ENCODE measurements at places on chromosomes 5 and 9.

- DNase-seq = no peak
These were observed 8.4 kb upstream of the SETD9 start for GRCh38 chr5:56900858-56901578.

GRCh38 chr5:2817031-2817603, 65.6 kb upstream of the IRX2 start:
- no peak for DNase-seq

DNA sequence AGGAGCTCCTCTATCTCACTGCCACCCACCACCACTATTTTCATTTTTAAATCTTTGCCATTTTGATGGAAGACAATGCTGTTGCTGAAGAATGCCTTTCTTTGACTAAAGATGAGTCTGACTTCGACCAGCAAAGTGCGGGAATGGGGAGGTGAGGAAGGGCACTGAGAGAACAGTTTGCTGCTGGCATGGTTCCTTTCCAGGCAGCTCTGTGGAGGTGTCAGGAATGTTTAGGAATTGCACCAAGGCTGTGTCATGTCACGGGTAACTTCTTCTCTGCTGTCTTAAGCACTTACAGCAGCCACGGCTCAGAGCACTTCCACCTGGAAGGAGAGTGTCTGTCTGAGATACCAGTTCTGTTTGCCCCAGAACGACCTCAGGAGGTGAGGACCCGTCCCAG, 41.4 kb upstream of the SHB start:
- DNase-seq = no peak

GRCh38 chr5:132807163-132807838, 5.8 kb upstream of the SOWAHA start:
- DNase-seq = no peak

GRCh38 chr9:18122171-18122570, 351.8 kb upstream of the ADAMTSL1 start:
- no peak for DNase-seq

DNA sequence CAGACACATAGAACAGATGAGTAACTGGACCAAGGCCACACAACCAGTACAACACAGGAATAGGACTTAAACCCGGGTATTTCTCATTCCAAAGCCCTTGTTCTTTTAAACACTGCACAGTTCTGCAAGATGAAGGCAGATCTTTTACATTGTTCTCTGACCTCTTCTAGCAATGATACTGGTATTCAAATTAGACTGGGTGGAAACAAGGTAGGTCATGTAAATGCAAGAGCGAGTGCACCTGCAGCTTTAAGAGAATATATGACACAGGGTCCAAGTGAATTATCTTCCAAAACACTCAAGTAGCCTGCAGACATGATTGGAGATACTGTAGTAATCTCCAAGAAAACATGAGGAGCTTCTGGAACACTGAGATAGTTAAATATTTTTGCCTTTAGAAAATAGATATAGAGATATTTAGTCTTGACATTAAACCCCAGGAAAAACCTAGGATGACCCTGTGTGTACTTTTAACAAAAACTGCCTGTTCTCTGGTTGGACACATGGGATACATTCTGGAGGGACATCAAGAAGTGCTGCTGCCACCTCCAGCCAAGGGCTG, 130.6 kb upstream of the EPB41L4A start:
- no peak for DNase-seq

- no peak for DNase-seq
These were observed 462.4 kb downstream of the PRR16 start for GRCh38 chr5:120926471-120926870.

- DNase-seq = no peak
These were observed 103.6 kb downstream of the GABBR2 start for GRCh38 chr9:98605116-98605515.

DNA sequence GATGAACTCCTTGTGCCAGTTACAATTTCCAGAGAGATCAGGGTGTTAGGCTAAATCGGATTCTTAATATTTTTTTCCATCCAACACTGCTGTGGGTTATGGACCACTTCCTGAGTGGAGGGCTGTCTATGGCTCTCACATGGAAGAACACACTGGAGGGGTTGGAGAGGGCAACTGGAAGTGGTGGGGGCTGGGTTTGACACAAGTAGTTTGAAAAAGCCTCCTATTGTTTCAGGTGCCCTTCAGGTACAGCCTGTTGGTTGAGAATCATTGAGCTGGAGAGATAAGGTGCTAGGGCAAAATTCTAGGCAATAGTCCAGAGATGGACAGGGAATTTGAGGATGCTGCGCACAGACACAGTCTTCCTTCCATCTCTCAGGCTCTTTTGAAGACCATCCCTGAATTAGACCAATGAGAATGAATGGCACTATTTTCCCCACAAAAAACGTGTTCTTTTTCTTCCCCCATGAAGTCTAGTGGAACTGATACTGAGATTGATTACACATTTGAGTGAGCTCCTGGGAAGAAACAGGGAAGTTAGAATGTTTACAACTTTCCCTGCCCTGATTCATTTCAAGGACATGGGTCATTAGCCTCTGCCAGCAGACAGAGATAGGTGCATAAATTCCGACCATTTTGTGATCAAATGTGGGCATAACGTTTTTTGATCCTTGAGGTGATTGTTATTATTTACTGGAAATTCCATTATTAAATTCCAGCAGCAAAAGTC, 87.7 kb downstream of the ACER2 start:
- no peak for DNase-seq

DNA sequence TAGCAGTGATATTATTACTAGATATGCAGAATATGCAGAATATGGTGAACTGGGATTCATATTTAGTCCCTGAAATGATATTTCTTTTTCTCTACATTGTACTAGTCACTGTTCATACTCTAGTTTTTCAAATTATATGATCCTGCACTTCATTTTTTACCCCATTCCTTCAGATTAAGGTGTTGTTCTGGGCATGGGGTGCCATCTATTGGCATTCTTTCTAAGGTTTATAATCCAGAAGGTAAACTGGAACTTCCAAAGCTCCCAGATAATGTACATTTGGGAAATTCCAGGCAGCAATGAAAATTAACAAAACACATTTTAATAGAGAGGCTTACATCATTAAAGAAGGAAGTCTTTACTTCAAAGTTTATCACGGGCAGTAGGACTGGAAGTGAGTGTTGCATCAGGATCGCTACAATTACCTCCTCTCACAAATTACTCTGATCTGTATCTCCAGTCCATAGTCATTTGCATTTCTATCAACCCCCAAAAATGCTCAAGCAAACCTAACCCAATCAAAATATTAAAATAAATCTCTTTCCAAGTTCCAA, 12.5 kb downstream of the RFX3 start:
- no peak for DNase-seq

- no peak for DNase-seq
These were observed 56.9 kb upstream of the SLC1A1 start for GRCh38 chr9:4433379-4433778.

DNA sequence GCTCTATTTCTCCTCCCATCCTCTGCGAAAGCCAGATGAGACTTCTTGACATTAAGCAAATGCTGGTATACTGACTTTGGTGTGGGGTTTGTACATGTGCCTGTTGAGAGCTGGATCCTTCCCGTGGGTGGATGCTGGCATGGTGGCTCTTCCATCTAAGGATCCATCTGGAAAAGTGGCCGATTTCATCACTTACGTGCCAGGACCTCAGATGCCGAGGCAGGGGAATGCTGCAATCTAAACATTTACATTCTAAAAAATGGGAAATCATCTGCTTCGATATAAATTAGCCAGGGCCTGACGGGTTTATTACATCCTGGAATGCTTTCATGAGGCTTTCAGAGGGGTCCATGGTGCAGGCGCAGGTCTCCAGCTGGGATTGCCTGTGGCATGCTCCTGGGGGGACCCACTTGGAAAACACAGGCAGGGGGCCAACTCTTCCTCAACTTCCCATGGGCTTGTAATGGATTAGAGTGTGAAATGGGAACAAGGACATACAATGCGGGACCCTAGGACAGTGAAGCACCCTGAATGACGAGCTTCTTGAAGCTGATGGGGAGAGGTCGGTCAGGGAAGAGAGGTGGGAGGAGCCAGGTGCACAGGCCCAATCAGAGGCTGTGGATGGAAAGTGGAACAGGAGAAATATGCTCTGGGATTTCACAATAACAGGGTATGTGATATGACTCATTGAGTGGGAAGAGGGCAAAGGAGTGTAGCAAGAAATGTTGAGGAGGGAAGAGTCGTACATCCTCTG, 105.5 kb upstream of the PITX1 start:
- no peak for DNase-seq

GRCh38 chr5:34740389-34740806, 84.3 kb downstream of the RAI14 start:
- no peak for DNase-seq

DNA sequence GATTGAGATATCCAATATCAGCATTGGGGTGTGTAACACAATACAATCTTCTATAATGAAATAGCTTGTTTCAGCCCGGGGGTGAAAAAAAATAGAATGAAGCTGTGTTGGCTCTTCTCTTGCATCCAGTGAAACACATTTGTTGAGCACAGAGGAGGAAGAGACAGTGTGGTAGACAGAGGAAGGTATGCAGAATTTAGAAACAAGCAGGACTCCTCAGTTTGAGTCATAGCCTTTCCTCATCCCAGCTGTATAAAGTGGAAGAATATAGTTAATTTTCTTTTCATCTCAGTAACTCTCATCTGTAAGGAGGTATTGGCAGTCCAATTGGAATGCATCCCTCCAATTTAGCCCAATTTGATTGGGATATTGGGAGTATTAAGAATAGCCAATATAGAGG, 302.2 kb upstream of the VLDLR start:
- DNase-seq = no peak

GRCh38 chr9:122020398-122020797, 72.7 kb downstream of the TTLL11 start:
- no peak for DNase-seq

DNA sequence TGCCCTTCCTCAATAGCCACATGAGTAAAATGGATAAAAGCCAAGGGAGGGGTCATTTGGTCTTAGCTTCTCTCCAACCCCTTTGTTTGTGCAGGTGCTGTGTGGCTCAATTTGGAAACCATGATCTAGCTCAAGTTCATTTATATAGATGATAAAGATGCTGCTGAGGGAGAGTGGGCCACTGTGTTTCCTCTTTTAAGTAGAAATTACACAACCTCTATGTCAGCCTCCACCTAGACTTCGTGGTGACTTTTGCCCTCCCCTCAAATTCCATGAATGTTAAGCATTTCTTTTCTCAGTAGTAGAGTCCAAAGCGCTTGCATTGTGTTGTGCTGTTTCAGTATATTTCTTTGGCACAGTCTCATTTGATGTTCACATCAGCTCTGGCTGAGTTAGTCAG, 241.4 kb downstream of the ARHGAP26 start:
- no peak for DNase-seq

DNA sequence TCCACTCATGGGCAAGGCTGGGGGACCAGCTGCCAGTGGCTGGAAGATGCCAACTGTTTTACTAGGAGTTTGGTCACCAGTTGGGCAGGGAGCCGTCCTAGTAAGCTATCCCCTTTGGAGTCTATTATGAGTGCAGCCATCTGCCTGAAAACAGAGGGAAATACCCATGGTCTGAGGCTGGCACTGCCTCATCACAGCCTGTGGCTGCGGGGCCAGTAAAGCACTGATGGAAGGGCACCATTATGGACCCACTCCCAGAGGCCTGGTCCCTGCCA, 187.2 kb upstream of the PANK3 start:
- no peak for DNase-seq

DNA sequence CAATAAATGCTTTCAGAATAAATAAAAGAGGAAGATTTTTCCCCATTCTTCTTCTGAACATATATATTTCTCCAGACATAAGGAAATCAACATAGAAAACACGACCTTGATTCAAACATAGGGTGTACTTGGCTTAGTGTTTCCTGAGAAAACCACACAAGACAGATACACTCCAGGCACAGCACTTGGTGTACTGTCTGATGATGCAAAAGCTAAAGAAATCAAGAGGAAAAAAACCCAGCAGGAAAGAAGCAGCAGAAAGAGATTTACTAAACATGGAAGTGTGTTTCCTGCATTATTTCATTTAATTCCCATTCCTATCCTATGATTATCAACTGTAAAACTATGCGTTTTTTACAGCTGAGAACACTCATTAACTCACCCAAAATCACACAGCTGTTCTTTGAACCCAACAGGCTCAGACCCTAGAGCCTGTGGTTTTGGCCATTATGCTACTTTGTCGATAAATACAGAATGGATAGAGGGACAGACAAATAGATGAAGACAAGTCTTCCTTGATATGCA, 46.1 kb downstream of the NIPAL4 start:
- no peak for DNase-seq

GRCh38 chr5:54514291-54514690, 3.3 kb upstream of the SNX18 start:
- no peak for DNase-seq

- no peak for DNase-seq
These were observed 173.3 kb upstream of the POC5 start for GRCh38 chr5:75890546-75890945.

GRCh38 chr5:163964671-163965070, 459.3 kb downstream of the MAT2B start:
- DNase-seq = no peak

DNA sequence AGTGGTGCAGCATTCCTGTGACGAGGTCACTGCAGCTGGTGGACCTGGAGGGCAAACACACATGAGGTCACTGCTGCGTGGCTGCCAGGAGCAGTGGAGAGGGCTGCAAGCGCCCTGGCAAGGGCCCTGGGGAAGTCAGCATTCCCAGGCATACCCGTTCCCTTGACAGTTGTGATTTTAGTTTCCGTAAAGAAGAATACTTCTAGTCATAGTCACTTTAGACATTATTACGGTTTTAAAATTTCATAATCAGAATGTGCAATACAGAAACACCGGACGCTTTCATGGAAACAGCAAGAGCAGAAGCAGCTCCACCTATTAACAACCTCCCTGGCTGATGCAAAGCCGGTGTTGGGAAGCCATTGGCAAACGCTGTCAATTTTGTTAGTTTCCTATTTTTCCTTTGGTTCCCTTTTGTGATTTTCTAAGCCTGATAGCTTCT, 129.8 kb downstream of the GADD45G start:
- no peak for DNase-seq

DNA sequence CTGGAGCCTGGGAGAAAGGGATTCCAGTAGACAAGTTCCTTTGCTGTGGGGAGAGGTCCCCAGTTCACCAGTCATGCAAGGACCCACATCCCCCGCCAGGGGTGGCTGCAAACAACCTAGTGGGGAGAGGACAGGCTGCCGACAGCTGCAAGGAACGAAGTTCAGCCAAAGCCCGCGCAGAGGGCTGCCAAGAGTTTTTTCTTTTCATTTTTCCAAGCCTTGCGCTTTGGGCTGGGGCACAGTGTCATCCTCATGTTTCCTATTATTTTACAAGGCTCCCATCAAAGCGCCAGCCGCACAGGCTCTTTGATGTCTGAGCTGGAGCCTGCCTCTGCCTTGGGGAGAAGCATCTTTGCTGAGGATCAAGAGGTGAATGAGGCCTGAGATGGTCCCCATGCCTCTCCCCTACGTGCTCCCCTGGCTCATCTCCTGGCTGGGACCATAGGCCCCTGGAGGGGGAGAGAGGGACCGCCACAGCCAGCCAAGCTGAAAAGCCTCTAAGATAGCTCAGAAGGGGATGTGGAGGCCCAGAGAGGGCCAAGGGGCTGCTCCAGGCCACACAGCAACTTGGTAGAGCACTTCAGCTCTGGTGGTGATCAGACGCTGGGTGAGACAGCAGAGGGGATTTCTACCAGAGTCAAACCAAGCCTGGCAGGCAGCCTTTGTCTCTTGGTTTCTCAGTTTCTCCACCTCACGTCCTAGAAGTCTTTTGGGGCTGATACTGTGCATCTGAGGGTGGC, 50.4 kb upstream of the SYNPO start:
- DNase-seq = no peak

GRCh38 chr5:150600616-150601490, 39.6 kb upstream of the SYNPO start:
- no peak for DNase-seq

Data from GM18507 (cell line).